ENCODE measurements at places on chromosomes 3 and 15.

GRCh38 chr3:146590521-146590920, 14.6 kb downstream of the PLSCR5 start:
- DNase-seq, result no peak

DNA sequence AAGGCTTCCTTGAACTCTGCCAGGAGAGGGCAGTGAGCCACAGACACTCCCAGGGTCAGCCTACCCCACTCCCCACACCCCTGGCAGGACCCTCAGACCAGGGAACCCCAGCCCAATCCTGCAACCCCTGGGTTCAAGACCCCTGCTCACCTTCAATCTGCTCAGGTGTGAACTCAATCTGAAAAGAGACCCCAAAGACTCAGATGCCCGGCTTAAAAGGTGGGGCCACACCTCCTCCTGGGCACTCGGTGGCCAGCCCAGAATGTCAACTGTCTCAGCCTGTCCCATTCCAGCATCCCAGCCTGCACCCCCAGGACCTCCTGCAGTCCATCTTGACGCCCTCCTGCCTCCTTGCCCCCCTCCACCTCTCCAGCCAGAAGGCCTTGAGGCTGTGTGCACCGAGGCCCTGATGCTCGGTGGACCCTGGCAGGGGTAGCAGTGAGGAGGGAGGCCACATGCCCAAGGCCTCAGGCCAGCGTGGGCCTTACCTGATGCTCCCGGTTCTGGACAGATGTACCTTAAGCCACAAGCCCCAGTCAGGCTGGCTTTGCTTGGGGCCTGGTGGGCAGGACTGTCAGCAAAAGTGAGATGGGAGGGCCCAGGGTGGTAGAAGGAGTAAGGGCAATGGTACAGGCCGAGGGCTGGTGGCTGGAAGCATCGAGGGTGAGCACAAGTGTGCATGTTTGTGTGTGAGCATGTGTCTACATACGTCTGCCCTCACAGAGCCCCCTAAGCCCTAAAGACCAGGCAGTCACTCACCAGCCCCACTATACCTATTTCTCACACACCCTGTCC, 2.2 kb downstream of the MYL3 start:
- no peak for DNase-seq

DNA sequence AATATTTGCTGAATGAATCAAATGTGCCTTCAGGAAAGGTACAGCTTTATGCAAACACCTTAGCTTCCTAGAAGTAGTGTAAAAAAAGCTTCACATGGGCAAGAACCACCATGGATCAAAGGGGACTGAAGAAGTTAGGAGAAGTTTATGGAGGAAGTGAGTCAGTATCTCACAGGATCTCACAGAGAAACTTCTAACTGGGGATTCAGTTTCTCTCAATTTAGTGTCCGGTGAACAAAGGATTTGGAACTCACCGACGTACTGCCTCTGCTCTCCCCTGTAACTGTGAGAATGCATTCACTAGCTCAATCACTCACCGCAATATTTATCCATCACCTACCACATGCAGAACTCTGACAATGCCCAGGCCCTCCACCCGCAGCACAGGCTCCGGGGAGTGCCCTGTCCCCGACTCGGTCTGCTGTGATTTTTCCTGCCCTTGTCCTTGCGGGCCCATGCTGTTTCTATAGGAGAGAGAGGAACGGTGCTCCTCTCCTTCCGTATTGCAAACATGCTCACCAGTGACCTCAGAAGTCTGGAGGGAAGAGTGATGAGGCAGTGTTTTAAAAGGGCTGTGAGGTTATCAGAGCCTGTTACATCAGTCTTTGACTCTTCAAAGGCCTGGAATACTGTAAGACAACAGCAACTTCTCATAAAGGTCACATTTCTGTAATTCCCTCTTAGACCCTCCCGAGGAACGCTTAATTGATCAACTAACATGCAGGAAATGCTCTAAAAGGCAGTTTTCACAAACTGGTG, 222.5 kb upstream of the ICE2 start:
- no peak for DNase-seq

DNA sequence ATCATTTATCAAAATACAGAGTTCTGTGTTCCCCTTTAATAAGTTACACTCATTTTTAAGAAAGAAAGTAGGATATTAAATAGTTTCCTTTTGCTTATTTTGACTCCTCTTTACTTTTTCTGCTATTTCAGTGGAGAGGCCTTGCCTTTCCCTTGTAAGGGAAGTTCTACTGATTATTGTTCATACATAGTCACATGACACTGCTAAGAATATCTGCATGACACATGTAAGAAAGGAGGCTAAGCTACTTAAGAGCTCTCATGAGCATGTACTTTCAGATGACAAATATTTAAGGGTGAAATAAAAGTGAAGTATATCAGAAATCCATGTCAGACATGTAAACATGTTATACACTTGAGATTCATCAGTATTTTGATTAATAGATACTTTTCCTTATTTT, 39.0 kb downstream of the MYRIP start:
- no peak for DNase-seq

DNA sequence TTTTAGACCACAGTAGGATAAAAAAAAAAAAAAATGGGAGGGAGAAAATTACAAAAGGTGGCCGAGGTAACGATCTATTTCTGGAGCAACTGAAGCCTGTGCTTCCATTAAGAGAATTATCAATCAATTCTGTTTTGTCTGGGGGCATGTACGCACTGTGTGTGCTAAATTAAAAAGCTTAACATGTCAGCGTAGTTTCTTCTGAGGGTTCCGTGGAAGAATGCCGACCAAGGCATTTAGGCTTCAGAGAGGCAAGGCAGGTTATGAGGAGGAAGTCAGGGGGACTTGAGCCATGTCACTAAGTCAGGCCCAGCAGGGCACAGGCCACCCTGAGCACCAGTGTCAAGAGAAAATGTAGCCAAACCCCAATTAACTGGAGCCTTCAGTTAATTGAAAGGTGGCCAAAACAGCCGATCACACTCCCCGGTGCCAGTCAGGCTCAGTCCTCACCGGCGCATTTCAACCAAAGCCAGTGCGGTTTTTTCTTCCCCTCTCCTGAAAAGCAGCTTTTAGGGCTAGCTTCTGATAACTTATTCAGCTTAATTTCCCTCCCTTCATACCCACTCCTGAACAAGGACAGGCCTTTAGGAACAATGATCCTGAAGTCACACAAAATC, 113.9 kb downstream of the MEGF11 start:
- no peak for DNase-seq

- no peak for DNase-seq
Observed at GRCh38 chr3:14492948-14493881, 46.9 kb downstream of the GRIP2 start.

DNA sequence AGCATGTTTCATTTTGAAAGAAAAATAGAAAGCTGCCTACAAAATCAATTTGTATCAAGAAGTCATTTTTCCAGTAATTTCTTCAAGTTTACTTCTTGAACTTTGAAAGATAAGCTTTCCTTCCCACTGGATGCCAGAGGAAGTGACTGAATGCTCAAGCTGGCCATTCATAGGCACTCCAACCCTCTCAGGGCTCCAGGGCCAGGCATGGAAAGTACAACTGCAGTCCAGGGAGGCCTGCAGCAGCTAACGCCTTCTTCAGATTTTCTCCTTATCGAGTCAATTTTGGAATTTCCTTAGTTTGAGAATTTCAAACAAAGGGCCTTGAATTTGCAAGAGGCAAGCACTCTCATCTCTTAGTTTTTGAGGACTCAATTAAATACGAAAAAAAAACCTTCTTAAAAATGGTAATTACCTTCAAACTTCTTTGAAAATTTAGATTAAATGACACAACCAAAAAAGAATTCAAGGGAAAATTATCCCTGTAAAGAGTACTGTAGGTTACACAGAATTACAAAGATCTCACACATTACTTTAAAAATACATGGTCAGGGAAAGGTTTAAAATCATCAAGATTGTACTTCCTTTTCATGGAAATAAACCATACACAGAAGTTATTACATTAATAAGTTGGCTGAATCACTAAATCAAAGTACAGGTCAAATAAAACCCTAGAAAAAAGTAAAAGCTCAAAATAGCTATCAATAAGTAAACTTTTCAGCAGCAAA, 2.5 kb downstream of the UBP1 start:
- DNase-seq, result no peak

- no peak for DNase-seq
Observed at GRCh38 chr3:87045473-87045872, 54.5 kb upstream of the VGLL3 start.

DNA sequence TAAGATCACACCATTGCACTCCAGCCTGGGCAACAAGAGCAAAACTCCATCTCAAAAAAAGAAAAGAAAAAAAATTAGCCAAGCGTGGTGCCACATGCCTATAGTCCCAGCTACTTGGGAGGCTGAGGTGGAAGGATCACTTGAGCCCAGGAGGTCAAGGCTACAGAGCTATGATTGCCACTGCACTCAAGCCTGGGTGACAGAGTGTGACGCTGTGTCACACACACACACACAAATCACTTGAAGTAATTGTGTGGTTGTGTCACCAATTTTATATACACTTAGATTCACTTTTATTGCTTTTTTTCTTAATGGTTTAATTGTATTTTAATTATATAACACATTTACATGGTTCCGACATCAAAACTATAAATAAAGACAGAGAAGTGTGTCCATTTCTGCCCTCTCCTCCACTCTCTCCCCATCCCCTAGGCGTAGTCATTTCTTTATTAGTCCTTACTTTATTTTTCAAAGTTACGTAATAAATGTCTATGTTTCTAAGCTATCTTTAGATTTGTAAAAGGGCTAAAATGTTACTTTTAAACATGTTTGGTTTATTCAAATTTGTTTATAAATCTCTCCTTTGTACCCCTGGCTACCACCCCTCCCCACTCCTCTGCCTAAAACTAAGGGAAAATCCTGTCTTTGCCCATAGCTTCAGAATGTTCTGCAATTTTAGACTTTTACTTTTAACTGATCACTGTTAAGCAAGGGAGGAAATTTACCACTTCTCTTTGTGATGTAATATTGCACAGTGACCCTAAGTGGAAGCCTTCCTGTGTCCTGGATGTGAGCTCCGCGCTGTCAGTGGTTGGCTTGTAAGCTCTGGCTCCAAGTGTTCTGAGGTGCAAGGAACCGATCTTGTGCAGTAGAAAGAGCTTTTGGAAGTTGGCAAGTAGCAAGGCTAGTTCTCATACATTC, 10.8 kb upstream of the VILL start:
- DNase-seq, result peak; percentile 94

DNA sequence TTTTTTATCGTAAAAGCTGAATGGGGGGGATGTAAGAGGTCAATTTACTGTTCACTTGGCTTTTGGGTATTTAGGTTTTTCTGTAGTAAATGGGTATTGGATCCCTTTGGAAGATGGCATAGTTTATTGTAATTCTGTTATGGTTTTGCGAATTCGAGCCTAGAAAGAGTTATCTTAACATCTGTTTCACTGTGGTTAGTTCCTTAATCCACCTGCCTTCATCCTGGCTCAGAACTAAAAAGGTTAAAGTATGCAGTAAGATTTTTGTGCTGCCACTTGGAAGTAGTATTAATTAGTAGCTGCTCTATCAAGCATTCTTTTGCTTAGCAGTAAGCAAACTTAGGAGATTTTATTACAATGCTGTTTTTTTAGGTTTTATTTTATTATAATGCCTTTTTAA, 62.4 kb downstream of the ARIH1 start:
- no peak for DNase-seq

GRCh38 chr15:61467823-61468222, 238.7 kb upstream of the RORA start:
- no peak for DNase-seq

DNA sequence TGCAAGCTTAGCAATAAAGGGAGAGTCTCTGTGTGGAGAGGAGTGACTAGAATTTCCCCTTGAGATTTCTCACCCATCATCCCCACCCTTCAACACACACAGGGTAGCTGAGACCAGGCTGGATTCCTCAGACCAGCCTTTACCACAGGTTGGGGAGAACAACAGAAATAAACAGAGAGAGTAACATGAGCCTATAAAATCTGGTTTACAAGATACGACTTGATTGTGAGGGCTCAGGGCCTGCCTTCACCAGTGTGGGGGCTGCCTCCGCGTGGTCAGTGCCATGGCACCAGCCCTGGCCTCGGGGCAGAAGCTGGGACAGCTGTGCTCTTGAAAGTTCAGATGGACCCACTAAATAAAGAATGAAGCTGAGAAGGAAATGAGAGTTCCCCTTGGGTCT, 14.6 kb upstream of the MAGEF1 start:
- DNase-seq, result no peak

DNA sequence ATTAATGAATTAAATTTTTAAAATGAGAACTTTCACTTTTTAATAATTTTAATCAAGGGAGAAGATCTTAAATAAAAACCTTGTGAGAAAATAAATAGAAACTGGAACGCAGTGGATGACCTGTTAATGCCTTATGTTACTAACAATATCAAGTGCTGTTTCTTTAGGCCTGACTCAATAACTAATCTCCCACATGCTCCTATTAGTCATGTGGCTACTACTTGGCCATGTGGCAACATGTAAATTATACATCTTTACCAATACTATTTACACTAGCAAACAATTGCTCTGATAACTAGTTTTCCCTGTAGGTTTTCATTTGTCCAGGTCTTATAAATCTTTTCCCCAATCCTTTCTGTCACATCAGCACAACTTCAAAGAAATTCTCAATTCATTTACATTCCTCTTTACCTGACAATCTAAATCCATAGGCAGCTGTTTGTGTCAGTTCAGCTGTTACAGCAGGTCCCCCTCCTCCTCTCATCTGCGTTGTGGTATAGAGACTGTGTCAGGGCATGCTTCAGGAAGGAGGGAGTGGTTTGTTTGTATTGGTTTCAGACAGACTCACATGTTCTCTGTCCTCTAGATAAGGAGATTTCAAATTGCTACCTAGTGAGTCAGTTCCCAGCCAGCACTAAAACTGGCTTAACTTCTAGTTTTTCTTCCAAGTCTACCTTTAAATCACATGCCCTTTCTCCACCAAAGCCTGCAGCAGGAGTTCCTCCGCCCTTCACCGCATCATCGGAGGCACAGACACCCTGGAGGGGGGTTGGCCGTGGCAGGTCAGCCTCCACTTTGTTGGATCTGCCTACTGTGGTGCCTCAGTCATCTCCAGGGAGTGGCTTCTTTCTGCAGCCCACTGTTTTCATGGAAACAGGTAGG, 11.3 kb upstream of the C3orf52 start:
- DNase-seq, result no peak

GRCh38 chr3:4716706-4717362, 223.7 kb downstream of the ITPR1 start:
- no peak for DNase-seq

GRCh38 chr3:140303875-140304274, 368.9 kb downstream of the CLSTN2 start:
- no peak for DNase-seq

DNA sequence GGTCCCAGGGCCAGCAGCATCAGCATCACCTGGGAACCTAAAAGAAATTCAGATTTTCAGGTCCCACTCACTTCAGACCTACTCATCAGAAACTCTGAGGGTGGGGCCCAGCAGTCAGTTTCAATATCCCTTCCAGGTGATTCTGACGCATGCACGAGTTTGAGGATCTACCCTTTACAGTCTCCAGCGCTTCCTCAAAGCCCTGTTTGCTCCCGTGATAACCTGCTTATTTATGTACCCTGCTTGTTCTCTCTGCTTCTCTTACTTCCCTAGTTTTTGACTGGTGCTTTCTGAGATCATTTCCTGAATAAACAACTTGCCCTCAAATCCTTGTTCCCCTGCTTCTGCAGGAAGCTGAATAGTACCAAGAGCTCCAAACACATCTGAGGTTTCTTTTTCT, 245.3 kb downstream of the ZNF621 start:
- peak; percentile 78 for DNase-seq
